ENCODE measurements at places on chromosomes 6 and 20.

GRCh38 chr6:31075528-31075927 lies 36.8 kb downstream of the C6orf15 start:
- DNase-seq = no peak

DNA sequence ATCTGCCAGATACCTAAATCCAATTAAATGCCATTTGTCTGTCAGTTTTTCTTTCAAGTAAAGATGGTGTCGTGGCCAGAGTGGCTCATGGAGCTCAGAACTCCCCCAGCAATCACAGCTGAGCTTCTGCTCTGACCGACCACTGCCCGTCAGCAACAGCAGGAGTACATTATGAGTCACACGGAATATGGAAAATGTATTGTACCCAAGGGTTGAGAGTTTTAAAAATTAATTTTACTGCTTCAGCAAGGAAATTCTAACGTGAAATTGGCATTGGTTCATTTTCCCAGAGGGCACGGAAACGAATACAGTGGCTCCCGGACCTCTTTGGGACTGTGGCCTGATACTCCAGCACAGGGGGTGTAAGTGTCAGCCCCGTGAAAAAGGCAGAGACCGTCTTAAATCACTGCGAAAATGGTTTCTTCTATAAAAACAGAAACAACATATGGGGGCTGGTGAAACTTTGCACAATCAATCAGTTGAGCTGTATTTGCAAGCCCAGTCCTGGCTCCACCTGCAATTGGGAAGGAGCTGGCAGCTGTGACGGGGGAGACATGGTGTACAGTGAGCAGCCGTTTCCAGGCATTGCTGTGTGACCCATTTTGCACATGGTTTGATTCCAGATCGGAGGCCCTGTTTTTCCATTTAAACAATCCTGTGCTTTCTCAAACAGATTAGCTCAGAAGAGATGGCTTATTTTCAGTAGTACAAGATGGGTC lies 12.8 kb downstream of the NPEPL1 start:
- peak; percentile 64 for DNase-seq

DNA sequence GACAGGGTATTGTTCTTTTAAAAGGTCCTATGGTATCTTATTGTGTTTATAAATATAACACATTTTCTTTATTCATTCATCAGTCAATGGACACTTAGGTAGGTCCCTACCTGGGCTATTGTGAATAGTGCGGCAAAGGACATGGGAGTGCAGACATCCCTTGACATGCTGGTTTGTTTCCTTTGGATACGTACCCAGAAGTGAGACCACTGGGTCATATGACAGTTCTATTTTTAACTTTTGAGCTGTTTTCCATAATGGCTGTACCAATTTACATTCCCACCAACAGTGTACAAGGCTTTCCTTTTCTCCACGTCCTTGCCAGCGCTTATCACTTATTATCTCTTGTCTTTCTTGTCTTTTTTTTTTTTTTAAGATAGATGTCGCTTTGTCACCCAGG lies 627.5 kb downstream of the PRKN start:
- no peak for DNase-seq

GRCh38 chr6:166365806-166366205 lies 16.9 kb downstream of the MPC1 start:
- no peak for DNase-seq

- DNase-seq = no peak
These were observed 76.9 kb upstream of the RIPOR2 start for GRCh38 chr6:25012657-25013056.

GRCh38 chr6:79422666-79423065 lies 114.6 kb downstream of the LCA5 start:
- DNase-seq = no peak

GRCh38 chr20:49799698-49800097 lies 12.9 kb upstream of the SLC9A8 start:
- no peak for DNase-seq

DNA sequence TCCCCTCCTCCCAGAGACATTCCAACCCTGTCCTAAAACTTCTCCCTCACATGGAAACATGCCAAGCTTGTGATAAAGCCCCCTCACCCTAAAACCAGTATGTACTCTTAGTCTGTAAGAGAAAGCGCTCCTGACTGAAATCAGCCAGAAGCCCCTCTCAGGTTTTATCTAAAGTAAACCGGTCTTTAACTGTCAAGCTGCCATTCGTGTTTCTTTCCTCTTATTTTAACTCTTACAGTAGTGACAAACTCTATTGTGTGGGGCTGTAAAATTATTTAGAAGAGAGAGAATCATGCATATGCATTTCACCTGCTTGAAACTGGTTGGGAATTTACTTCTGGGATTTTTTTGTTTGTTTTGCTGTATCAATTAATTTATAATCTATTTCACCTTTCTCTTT lies 62.7 kb downstream of the FARS2 start:
- DNase-seq = no peak

- no peak for DNase-seq
These were observed 195.1 kb upstream of the CITED2 start for GRCh38 chr6:139569566-139569965.

- DNase-seq = no peak
These were observed 17.4 kb downstream of the MDFI start for GRCh38 chr6:41655646-41656001.

DNA sequence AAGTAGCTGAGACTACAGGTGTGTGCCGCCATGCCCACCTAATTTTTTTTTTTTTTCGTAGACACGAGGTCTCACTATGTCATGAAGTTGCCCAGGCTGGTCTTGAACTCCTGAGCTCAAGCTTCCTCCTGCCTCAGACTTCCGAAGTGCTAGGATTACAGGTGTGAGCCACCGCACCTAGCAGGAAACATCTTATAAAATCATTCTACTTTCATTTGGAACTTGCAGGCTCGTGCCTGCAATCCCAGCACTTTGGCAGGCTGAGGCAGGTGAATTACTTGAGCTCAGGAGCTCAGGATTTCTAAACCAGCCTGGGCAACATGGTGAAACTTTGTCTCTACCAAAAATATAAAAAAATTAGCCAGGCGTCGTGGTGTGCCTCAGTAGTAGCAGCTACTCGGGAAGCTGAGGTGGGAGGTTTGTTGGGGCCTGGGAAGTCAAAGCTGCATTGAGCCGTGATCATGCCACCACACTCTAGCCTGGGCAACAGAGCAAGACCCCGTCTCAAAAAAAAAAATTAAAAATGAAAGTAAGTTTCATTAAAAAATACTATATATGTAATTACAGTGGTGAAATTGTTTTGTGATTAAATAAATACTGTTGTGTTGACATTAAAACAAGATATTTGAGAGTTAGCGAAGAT lies 15.1 kb downstream of the MAPK14 start:
- DNase-seq = no peak

GRCh38 chr6:37038292-37039198 lies 33.1 kb downstream of the FGD2 start:
- DNase-seq = no peak

- no peak for DNase-seq
These were observed 7.2 kb upstream of the TRIB3 start for GRCh38 chr20:373171-373890.

GRCh38 chr6:45892696-45893245 lies 122.9 kb downstream of the CLIC5 start:
- no peak for DNase-seq

GRCh38 chr6:150063640-150064039 lies 5.3 kb downstream of the ULBP3 start:
- no peak for DNase-seq

DNA sequence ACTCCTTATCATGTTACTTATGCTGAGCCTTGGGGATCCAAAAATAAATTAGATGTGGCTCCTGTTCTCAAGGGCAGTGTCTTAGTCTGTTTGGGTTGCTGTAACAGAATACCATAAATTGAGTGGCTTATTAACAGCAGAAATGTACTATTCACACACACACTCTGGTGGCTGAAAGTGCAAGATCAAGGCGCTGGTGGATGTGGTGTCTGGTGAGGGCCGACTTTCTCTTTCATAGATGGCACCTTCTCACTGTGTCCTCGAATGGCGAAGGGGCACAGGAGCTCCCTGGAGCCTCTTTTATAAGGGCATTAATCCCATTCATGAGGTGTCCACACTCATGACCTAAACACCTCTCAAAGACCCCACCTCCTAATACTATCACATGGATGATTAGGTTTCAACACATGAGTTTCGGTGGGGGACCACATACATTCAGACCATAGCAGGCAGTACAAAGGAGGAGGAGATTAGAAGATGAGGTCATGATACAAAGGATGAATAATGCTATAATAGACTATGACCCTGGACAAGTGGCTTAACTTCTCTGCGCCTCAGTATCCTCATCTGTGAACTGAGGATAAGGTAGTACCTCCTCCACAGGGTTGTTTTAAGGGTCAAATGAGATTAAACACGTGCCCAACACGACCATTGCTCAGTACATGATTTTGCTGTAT lies 34.1 kb downstream of the RPP40 start:
- DNase-seq = no peak

DNA sequence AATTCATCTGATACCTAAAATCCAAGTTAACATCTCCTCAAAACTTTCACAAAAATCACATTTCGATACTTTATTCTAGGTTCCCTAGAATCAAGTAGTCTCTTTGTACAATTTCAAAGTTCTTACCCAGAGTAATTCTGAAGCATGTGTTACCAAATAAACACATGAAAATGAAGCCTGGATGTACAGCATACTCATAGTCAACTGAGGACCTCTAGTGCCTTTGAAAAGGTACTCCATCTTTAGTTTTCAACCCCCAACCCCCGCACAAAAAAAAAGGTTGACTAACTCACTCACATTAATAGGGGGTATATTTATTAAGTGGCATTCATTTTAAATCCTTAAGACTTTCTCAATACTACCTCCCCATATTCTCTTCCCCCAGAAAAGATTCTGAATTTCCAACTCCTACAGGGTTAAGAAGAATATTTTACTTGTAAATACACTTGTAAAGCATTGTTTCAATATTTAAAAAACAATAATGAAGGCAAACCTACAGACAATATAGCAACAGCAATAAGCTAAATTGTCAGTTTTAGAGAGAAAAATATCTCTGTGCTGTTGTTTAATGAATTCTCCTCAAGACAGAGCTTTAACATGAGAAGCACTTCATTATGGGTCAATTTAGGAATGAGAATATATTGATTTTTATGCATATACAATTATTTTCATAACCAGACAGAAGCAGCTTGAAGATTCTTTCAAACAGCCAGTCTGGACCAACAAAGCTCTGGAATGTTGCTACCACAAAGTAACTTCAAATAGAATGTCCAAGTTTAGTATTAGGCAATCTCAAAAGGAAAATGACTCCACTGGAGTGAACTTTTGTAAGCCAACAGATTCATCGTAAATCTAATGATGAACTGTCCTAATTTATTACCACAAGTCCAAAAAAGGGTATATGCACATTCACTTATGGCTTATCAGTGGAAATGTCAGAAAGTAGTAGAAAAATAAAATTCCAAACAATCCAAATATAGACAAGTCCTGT lies 3.3 kb downstream of the PLN start:
- no peak for DNase-seq

- peak; percentile 69 for DNase-seq
These were observed 7.8 kb downstream of the RPL10A start for GRCh38 chr6:35476004-35476403.

GRCh38 chr20:51452091-51452613 lies 90.4 kb downstream of the NFATC2 start:
- DNase-seq = peak; percentile 72

GRCh38 chr20:62606551-62607201 lies 35.6 kb upstream of the SLCO4A1 start:
- no peak for DNase-seq

- no peak for DNase-seq
These were observed 12.9 kb downstream of the CASS4 start for GRCh38 chr20:56424931-56425330.
